ENCODE measurements at places on chromosomes 5 and 9.

DNA sequence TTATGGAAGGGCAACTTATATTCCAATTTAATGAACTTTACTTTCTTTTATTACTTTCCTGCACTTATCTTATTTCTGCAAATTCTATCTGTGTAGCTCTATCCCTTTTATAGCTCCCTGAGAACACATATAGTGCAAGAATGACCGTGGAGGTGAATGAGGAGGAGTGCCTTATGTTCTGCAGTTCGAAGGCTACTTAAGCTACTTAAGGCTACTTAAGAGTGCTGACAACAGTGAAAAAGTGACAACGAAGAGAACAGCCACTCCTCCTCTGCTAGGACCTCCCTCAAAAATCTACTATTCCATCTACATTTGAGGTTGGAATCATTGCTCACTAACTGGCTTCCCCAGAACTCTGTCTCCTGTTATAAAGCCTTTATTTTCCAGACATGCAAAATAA, 1365.7 kb upstream of the C9orf72 start:
- DNase-seq, result no peak

DNA sequence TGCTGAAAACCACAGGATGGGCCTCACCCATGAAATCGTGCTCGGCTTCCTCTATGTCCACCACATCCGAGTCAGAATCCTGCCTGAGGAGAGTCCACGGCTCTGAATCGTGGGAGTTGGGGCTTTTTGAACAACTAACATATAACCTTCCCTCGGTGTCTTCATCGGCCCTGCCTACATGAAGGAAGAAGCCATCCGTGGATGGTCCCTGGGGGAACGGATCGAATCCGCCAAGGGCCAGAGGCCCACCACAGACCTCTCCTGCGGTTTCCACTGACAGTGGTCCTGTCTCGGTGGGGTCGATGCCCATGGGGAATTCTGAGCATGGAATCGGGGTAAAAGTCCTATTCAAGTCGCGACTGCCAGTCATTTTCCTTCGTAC, 85.0 kb downstream of the CAMSAP1 start:
- DNase-seq, result no peak

- no peak for DNase-seq
Measured at GRCh38 chr9:86697213-86697612, 250.1 kb downstream of the GAS1 start.

DNA sequence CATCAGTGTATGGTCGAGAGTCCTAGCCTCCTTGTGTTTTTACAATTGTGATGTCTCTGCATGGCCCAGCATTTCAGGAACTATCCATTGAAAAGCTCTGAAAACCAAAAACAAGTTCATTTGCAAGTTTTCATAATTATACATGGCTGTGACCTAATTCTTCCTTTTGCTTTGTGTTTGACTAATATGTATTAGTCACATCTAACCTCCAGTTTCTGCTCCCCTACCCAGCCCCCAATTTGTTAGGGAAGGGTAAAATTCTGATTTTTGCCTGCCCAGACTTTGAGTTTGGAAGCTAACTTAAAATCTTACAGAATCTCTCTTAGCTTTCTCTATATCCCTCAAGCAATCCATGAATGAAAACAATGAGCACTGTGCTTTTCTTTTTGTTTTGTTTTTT, 128.2 kb upstream of the SEMA6A start:
- no peak for DNase-seq

DNA sequence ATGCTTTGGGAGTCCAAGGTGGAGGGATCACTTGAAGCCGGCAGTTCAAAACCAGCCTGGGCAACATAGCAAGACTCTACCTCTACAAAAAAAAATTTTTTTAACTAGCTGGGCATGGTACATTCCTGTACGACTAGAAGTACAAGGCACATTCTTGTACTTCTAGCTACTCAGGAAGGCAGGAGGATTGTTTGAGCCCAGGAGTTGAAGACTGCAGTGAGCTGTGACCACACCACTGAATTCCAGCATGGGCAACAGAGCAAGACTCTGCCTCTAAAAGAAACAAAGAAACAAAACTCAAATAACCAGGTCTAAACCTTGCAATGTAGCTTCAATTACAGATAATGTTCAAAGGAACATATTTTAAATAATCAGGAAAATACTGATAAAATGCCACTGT, 56.2 kb downstream of the SSBP2 start:
- no peak for DNase-seq

DNA sequence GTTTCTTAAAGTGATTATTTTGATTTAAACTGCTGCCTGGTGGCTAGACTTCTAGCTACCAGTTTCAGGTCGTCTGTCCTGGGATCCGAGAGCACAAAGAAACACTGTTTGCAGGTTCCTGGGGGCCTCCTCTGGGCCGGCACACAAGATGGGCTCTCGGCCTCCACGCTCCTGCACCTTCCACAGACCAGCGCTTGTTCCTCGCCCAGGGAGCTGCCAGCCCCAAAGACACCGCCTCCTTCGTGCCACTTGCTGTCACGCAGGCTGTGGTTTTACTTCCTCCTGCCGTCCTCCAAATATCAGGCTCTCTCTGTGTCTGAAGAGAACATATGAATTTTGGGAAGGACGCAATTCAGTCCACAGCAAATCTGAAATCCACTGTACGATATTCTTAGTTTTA, 105.8 kb downstream of the ROR2 start:
- DNase-seq, result no peak

GRCh38 chr5:59766427-59767210, 126.9 kb downstream of the PDE4D start:
- no peak for DNase-seq
